ENCODE measurements at places on chromosomes 1 and 21. TPM values are rescaled to one million over a fixed set of nuclear protein-coding genes. Genes with fewer than 3 reads are reported as not detected.

GRCh38 chr1:11156963-11157362 is 32.2 kb upstream of the ANGPTL7 start:
- H3K4me1 ChIP-seq: no peaks in the 10 kb centered on the region
- H3K36me3 ChIP-seq: no peaks in the 10 kb centered on the region
- no peak overlapping the region for H3K4me3 ChIP-seq
- no peaks in the 10 kb centered on the region for H3K27me3 ChIP-seq
- DNase-seq: no peak
- no peak overlapping the region for H3K27ac ChIP-seq

DNA sequence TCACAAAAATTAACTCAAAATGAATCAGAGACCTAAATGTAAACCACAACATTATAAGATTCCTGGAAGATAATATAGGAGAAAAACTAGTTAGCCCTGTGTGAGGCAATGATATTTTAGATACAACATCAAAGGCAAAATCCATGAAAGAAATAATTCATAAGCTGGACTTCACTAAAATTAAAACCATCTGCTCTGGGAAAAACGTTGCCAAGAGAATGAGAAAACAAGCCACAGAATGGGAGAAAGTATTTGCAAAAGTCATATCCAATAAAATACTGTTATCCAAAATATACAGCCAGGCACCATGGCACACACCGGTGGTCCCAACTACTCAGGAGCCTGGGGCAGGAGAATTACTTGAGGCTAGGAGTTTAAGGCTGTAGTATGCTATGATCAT is 70.3 kb downstream of the SYF2 start:
- DNase-seq: no peak
- no peak overlapping the region for H3K27ac ChIP-seq
- H3K4me3 ChIP-seq: no peak overlapping the region
- no peaks in the 10 kb centered on the region for H3K36me3 ChIP-seq
- H3K4me1 ChIP-seq: no peaks in the 10 kb centered on the region

- no peak overlapping the region for H3K27ac ChIP-seq
- H3K4me1 ChIP-seq: no peaks in the 10 kb centered on the region
- no peaks in the 10 kb centered on the region for H3K36me3 ChIP-seq
Observed at GRCh38 chr1:100187912-100188311, 9.9 kb upstream of the LRRC39 start.

TDRKH gene
- total RNA-seq: 3.3 TPM

TENT5C gene
- total RNA-seq: 26.4 TPM
